B cell (primary cell): ENCODE measurements at places on chromosomes 7 and 10. TPM values are rescaled to one million over a fixed set of nuclear protein-coding genes. Genes with fewer than 3 reads are reported as not detected.

Gene SMKR1
- 0.58 and 0.66 TPM in 2 replicates for polyA plus RNA-seq

Gene DNAJB9
- 23.1 and 34.6 TPM in 2 replicates for polyA plus RNA-seq

DNA sequence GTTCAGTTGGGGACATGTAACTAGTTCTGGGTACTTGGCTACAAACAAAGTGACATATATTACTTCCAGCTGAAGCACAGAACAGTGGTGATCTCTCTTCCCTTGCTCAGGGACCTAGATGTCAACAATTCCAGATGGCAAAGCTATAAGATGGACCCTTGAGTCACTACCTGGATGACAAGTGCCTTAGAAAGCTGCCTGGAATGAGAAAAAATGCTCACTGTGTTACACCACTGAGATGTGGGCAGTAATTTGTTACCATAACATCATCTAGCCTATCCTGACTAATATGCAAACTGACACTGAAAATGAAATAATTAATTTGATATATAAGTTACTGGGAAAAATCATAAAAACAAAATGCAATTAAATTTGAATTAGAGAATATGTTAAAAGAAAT, 16.4 kb upstream of the CTTNBP2 start:
- no peak overlapping the region for H3K27ac ChIP-seq
- no peaks in the 10 kb centered on the region for H3K36me3 ChIP-seq
- no peaks in the 10 kb centered on the region for H3K27me3 ChIP-seq
- H3K4me3 ChIP-seq, result no peak overlapping the region

DNA sequence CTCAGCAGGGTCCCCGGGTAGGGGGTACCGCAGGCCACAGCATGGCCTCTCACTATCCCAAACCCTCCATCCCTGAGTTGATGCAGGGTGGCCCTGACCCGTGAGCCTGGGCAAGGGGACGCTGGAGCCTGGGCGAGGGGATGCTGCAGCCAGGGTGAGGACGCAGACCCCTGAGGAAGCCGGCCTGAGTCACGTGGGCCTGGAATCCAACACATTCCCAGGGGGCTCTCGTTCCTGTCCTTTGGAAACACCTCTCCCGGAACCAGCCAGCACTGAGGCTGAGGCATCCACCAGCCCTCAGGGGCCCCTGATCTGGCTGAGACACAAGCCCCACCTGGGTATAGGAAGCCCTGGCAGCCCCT, 61.5 kb upstream of the NKX6-2 start:
- peaks cover 13% of the 10 kb centered on the region for H3K4me1 ChIP-seq
- no peaks in the 10 kb centered on the region for H3K36me3 ChIP-seq
- no peaks in the 10 kb centered on the region for H3K27me3 ChIP-seq
- H3K27ac ChIP-seq, result no peak overlapping the region
- no peak for DNase-seq
- H3K4me3 ChIP-seq, result no peak overlapping the region

DNA sequence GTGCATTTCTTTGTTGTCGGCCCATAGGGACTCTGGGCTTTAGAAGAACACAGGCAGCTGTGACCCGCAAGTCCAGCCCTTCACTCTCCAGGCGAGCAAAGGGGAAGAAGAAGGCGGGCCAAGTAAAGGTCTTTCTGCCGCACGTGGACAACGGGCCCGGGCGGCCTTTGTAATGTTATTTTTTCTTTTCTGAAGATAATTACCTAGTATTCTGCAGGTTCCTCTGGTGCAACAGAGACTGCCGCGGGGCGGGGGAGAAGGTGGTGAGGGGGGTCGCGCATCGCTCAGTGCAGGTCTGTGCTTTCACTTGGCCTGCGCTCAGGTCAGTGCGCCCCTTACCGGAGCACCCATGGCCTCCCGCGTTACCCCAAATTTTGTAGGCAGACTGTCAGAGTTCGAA, 7.1 kb upstream of the TBX20 start:
- no peak for DNase-seq
- H3K36me3 ChIP-seq, result no peaks in the 10 kb centered on the region
- peaks cover 90% of the 10 kb centered on the region for H3K27me3 ChIP-seq
- no peak overlapping the region for H3K27ac ChIP-seq
- peaks cover 8% of the 10 kb centered on the region for H3K4me1 ChIP-seq

- peak overlapping the region; percentile 51 for H3K4me3 ChIP-seq
- peaks cover 77% of the 10 kb centered on the region for H3K27me3 ChIP-seq
- H3K4me1 ChIP-seq, result peaks cover 49% of the 10 kb centered on the region
- DNase-seq, result no peak
- no peaks in the 10 kb centered on the region for H3K36me3 ChIP-seq
Measured at GRCh38 chr7:155458878-155459699, 1.2 kb downstream of the EN2 start.

GRCh38 chr7:50556247-50556991, 8.8 kb downstream of the DDC start:
- no peak for DNase-seq
- H3K27me3 ChIP-seq, result no peaks in the 10 kb centered on the region
- H3K4me3 ChIP-seq, result no peak overlapping the region
- H3K36me3 ChIP-seq, result no peaks in the 10 kb centered on the region
- H3K4me1 ChIP-seq, result no peaks in the 10 kb centered on the region
